ENCODE measurements at places on chromosomes 16 and 17.

- DNase-seq = no peak
Observed at GRCh38 chr17:31877341-31877740, 18.3 kb upstream of the COPRS start.

GRCh38 chr17:67632141-67632540 lies 85.6 kb upstream of the NOL11 start:
- DNase-seq = no peak

DNA sequence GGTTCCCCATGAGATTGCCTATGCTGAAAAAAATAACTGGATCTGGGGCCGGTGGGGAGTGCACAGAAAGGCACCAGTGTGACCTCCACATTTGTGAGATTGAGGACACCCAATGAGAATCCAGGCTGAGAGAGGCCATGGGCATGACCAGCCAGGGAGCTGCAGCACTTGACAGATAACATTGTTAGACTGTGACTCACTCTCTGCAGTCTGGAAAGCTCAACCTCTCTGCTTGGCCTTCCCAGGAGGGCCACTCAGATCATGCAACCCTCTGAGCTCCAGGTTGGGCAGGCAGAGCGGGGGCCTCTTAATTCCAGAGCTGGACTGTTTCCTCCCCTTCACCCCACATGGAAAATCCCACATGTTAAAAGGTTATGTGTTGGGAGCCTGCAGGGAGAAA lies 30.1 kb downstream of the FZD2 start:
- DNase-seq = peak; percentile 69

DNA sequence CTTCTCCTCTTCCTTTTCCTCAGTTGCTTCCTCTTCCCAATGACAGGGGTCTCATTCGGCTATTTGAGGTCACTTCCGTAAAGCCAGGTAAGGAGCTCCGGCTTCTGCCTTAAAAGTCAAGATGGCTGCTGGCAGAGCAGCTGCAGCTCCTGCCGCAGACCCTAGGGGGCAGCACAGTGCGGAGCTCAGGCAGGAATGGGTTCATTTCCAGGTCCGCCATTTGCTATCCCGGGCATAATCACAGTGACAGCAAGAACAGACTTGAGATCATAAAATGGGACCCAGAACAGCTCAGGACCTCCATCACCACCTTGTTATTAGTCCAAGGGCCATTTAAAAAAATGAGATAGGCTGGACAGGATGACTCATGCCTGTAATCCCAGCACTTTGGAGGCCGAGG lies 199.5 kb downstream of the ZNF18 start:
- DNase-seq = no peak

DNA sequence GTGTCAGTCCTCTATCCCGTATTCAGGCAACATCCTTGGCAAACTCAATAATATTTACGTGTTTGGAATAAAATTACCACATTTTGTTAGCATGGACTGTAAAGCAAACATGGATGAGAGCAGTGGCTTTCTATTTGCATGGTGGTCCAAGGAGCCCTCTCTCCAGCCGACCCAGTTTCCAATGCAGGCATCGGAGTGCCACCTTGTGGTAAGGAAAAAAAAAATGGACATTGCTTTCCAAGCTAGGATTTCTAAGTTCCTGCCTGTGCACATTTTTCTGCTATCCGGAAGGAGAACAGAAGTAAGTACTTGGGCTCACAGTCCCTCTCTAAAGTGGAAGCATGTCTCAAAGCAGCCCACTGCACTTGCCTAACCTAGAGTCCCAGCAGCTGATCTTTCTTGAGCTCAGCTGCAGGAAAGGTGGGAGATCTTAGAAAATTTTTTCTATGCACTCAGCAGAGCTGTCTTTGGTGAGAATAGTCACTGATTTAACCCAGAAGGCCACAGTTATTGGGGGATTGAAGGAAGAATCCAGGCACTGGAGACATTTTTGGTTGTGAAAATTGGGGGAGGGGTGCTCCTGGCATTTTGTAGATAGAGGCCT lies 46.0 kb upstream of the ERCC4 start:
- no peak for DNase-seq

GRCh38 chr16:89246383-89246902 lies 28.9 kb downstream of the ZNF778 start:
- DNase-seq = no peak

DNA sequence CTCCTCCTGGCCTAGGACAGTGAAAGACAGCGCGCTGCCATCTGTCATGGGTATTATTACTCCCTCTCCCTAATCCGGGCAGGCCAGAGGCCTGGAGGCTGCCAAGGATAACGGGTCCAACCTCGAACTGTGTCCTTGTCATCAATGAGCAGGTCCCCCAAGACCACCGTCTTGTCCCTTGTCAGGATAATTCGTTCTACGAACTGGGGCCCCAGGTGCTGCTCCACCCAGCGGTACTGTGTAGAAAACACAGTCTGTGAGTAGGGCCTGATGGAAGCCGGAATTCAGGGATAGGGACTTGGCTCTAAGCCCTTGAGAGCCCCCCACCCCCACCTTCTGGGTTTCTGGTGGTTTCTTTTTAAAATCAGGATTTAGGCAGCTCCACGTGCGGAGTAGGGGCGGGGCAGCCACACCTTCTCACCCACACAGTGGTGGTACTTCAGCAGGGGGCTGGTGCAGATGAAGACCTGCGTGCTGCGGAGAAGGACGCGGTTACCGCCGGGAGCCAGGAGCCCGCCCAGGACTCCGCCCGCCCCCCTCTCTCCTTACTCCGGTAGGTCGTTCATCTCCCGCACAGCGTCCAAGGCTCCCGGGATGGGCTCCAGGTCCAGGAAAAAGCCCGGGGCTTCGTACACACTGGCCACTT lies 787 bp downstream of the NT5C start:
- no peak for DNase-seq

DNA sequence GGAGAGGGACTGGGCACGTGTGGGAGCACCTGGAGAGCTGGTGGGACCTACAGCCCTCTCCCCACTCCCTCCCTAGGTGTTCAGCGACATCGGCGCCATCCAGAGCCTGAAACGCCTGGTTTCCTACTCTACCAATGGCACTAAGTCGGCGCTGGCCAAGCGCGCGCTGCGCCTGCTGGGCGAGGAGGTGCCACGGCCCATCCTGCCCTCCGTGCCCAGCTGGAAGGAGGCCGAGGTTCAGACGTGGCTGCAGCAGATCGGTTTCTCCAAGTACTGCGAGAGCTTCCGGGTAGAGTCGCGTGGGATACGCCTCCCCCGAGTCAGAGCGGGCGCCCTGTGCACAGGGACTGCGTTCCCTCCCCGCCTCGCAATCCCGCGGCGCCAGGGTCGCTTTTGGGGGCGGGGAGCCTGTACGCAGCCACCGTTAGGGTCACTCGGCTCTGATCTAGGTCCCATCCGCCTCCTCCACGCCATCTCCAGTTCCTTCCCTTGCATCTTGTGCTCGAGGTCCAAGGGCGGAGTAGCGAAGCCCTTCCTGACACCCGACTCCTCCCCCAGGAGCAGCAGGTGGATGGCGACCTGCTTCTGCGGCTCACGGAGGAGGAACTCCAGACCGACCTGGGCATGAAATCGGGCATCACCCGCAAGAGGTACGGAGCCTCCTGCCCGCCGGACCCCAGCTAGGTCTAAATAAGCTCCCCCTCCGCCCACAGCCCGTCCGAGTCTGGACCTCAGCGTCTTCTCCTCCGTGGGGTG lies 13.0 kb downstream of the SARM1 start:
- DNase-seq = no peak

DNA sequence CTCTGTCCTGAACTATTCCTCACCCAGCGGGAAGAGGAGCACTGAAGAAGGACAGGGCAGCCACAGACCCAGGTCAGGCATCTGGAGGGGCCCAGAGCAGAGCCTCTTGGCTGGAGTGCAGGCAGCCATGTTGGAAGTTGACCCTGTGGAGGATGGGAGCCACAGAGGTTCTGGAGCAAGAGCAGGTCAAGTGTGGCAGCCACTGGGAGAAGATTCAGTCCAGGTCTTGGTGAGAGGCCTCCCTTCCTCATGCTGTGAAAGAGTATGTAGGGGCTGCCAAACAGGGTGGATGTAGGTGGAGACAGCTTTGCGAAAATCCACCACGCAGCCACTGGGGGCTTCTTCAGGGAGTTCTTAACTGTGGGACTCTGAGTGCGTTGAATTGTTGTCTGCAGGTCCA lies 590 bp upstream of the CD79B start:
- no peak for DNase-seq

GRCh38 chr16:81165411-81166097 lies 69.4 kb upstream of the GCSH start:
- no peak for DNase-seq

- no peak for DNase-seq
Observed at GRCh38 chr17:70521821-70522256, 352.5 kb downstream of the KCNJ2 start.

DNA sequence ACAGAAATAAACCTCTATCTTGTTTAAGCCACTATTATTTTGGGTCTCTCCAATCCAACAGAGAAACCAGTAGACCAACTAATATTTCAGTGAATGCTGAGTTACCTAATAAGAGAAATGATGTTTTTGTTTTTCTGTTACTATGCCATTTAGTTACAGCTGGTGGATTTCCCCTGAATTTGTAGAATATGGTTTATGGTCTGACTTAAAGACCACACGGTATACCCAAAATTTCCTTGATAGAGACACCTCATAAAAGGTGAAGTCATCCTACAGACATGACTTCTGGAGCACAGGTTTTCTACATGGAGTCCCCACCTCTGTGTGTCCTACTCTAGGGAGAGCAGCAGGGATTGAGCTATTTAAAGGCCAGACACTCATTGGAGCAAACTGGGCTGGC lies 13.3 kb downstream of the PIK3R5 start:
- DNase-seq = no peak

DNA sequence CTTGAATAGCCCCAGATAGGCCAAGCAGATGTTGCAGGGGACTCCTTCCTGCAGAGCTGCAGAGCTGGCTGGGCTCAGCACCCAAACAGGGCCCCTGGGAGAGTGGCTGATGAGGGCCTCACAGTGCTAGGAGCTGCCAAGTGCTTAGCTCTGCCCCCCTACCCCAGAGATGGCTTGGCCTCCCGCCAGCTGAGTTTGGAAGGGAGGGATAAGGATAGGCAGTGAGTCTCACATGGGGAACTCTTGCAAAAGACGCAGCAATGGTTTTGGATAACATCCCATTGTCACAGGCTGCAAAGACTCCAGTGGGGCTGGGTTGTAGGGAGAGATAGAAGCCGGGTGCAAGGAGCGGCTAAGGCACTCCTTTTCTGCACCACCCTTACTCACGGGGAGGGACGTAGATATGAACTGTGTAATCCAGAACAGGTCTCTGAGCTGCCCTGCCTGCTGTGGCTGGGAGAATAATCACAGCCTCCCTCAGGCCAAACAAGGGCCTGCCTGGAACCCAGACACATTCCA lies 52.9 kb upstream of the MAF start:
- no peak for DNase-seq

GRCh38 chr17:47222047-47222446 lies 12.9 kb downstream of the MYL4 start:
- DNase-seq = no peak

DNA sequence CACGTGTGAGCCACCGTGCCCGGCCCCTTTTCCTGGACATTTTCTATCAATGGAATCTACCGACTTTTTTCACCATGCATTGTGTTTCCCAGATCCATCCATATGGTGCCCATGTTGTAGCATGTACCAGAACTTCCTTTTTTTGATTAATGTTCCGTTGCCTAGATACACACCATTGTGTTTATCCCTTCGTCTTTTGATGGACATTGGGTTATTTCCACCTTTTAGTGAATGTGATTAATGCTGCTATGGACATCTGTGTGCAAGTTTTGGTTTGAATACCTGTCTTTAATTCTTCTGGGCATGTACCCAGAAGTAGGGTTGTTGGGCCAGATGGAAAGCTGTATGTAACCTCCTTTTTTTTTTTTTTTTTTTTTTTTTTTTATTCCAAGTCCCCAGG lies 79.8 kb downstream of the NT5M start:
- DNase-seq = no peak

GRCh38 chr17:37056622-37057021 lies 107.9 kb downstream of the AATF start:
- no peak for DNase-seq

GRCh38 chr17:78130090-78130436 lies 508 bp upstream of the TMC8 start:
- no peak for DNase-seq

GRCh38 chr17:66169839-66170238 lies 22.1 kb downstream of the CEP112 start:
- DNase-seq = peak; percentile 8

DNA sequence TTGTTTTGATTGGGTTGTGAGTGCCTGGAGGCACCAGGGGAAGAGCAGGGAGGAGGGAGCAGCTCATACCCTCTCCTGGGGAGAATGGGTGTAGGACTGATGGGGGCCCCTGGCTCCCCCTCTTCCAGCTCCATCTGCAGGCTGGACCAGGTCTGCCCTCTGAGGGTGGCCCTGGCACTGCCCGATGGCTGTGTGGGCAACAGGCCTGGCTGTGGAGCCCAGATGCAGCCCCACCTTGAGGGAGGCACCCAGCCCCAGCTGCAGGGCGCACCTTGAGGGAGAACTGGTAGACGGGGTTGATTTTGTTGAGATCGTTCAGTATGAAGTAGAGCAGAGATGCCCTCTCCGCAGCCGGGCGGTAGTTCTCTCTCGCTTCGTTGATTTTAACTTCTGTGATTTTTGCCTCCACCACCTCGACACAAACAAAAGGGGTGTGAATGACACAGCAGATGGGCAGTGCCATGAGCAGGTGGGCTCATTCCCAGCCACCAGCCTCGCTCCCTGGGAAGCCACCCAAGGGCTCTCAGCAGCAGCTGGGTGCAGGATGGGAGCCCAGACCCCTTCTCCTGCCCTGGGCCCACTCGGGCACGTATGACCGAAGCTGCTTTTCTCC lies 71.6 kb downstream of the PGS1 start:
- no peak for DNase-seq

GRCh38 chr17:6919158-6919557 lies 76.7 kb upstream of the ALOX12 start:
- no peak for DNase-seq

- DNase-seq = no peak
Observed at GRCh38 chr17:81640011-81640410, 3.0 kb downstream of the TSPAN10 start.

- DNase-seq = no peak
Observed at GRCh38 chr16:9798474-9798873, 383.8 kb downstream of the GRIN2A start.

- DNase-seq = no peak
Observed at GRCh38 chr17:40577611-40578065, 12.4 kb upstream of the CCR7 start.

DNA sequence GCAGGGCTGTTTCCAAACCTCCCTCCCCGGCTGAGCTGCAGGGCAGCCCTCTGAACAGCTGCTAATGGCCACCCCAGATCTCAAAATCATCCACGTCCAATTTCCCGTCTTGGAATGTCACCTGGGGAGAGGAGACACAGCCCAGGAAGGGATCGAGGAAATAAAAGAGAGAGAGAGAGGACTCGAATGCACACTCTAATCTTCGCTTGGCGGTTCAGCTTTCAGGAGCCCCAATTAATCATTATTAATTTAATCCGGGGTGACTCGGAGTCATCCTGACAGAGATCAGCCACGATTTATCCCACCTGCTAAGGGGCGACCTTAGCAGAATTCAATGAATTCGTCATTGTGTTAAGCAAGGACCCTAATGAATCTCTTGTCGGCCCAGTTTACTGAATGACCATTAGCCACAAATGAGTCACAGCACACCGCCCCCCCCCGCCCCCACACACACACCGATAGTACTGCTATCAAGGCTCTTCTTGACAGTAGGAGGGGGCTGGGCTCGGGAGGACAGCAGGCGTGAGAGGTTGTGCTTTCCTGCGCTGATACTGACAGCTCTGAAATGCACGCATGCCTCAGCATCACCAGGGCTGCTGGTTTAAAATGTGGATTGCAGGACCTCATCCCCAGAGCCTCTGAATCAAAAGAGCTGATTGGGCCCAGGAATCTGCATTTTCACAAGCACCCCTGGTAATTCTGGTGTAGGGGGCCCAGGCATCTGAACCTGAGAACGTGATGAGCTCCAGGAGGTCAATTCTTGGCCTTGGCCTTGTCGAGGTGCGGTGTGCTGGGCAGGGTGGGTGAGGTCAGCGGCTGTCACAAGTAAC lies 190.0 kb upstream of the CIBAR2 start:
- no peak for DNase-seq
